Activated effector memory CD4-positive, alpha-beta T cell treated with Interleukin-2 at 50 U/mL for 16 hours (primary cell): ENCODE measurements at places on chromosomes 5 and 9.

GRCh38 chr5:172509405-172509781, 55.1 kb upstream of the SH3PXD2B start:
- DNase-seq = no peak

- DNase-seq = no peak
These were observed 250.2 kb upstream of the DMRT1 start for GRCh38 chr9:591292-591691.

DNA sequence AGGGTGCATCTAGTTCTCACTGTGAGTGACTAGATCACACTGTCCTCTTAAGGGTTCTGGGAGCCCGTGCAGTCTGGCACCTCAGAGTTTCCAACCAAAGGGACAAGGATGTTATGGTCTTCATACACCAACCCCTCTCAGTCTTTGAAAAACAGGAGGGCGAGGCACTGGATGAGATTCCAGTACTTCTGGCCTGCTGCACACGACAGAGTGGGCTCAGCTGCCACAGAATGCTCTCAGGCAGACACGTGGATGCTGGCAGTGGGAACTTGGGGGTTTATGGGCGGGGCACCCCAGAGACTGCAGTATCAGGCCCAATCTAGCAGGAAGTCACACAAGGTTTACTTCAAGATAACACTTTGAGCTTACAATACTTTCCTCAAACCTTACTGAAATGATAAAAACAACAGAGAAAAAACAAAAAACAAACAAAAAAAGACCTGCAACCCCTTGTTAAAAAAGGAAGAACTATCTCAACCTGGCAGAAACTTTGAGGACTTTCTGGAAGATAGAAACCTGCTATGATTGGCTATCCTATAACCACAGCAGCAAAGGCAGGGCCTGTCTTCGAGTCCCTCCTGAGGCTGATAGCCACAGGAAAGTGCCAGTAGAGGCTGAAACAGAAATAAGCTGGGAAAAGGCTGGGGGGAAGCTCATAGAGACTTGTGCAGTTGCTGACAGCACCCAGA, 28.3 kb upstream of the TGFBR1 start:
- DNase-seq = peak; percentile 44

DNA sequence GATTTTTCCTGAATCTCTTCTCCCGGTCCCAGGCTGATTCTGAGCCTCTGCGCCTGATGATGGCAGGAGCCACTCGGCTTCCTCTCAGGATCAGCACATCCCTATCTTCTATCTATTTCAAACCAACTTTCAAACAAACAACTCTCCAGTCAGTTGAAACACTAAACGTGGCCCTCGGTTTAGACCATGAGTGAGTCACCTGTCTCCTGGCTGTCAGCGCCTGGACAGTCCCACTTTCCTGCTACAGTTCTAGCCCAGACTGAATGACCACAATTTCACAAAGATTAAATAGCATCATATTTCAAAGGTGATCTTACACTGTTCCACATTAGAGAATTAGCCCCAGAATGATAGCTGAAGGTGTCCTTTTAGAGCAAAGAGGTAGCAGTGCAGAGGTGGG, 6.2 kb downstream of the SLC6A19 start:
- DNase-seq = no peak

DNA sequence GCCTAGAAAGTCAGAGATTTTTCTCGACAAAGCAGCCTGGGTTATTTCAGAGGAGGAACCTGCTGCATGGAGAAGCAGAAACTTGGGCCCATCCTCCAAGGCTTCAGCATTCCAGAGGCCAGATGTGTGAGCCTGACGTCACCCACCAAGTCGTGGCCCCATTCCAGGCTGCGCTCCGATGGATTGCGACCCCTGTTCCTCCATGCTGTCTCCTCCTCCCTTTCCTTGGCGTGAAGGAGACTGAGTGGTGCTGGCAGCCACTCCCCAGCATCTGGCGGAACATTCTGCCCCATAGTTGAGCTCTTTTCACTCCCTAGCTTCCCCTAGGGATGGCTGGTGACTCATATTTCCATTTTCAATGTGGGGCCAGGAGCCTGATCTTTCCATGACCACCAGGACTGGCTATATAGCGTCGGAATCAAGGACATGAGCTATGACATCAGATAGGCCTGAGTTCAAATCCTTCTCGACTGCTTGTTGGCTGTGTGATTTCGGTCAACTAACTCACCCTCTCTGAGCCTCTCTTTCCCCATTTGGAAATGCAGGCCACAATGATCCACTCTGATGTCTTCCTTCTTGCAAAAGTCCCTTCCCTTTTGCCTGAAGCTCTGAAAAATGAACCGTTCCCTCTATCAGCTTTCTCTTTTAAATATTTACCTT, 24.5 kb upstream of the DUSP1 start:
- DNase-seq = no peak

DNA sequence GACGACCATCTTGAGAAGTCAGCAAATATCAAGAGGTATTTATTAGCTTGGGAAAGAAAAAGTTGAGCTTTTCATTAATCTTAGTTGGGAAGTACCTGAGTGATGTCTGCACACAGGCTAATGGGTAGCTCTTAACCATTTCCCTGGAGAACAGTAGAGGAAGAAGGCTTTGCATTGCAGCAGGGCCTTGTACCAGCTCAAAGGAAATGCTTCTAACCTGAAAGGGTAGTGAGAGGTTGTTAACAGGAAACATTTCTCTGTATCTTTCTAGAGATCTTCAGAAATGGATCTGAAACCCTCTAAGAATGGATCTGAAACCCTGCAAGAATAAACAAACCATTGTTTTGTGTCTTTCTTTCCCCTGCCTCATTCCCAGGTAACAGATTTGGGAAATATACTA, 393.3 kb downstream of the PLK2 start:
- no peak for DNase-seq

DNA sequence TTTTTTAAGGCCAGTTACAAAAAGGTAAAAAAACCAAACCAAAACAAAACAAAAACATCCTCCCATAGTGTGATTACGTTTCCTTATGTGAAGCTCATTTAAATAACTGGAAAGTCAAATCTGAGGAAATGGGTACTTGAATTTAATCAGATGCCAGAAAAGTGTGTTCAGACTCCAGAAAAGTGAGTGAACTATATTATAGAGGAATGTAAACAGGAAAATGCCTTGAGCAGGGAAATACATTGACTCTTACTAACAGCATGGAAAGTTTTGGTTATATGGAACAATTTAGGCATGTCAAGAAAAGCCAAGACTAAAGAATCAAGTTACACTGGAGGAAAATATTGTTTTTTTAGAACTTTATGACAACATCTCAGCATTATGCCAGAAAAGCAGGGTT, 37.8 kb upstream of the RNF20 start:
- DNase-seq = no peak

DNA sequence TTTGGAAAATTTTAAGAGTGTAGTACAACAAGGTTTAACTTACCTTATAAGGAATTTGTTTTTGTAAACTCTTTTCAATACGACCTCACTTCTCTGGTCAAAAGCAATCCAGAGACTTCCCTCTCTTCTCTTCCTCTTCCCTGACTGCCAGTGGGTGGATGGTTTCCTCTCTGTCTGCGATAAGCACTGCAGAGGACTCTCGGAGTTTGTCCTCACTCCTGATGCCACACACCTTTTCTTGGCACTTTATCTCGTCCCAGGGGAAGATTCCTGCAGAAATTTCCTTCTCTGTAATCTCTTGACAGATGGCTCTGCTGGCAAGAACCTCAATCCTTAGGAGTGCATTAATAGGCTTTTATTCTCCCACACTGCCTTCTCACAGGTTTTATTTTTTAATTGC, 641.6 kb downstream of the NR2F1-AS1 start:
- DNase-seq = no peak

- DNase-seq = no peak
These were observed 6.9 kb downstream of the DNAI1 start for GRCh38 chr9:34465468-34465867.

GRCh38 chr9:79809316-79809876, 237.6 kb downstream of the TLE4 start:
- DNase-seq = no peak

DNA sequence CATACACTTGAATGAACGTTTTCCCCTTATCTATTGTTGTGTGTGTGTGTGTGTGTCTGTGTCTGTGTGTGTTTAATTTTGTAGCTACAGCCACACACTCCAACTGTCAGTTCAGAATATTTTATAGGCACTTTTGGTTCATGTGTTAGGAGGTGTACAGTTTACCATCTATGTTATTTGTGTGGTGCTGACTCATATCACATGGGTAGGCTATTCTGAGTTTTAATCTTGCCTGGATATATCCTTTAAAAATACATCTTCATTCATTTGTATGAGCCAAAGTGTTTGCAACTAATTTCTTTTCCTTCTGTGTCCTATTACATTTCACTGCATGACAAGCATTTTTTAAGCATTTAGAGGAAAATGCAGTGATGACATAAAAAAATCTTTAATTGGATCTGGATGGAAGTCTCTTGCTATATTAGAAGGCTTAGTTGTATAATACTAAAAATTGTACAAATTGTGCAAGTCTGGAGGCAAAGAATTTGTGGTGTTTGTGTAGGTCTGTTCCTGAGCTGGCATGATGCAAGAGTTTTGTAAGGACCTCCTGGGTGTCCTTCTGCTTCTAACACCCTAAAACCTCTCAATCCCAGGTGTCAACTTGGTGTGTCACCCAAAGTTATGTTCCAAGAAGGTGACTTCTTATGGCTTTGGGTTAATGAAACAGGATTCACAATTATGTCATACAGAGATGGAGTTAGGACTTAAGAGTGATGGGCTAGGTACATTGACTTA, 52.4 kb upstream of the HMHB1 start:
- DNase-seq = no peak

DNA sequence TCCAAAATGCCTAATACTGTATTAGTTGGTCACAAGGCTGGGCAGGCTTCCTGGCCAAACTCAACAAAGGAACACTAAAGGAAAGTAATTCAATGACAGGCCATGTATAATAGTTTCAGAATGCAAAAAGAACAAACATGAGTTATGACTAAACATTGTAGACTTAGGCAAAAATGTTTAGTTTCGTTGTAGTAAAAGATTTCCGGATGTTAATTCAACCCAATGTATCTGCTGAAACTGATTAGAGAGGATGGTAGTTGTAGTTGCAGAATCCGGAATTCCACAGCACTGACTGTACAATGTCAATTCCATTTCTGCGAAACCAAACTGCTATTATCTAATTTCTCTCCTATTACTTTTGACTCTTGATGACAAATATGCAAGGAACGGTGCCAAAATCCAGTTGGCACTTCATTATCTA, 117.9 kb upstream of the FST start:
- DNase-seq = no peak

- DNase-seq = no peak
These were observed 54.5 kb downstream of the ALDH1A1 start for GRCh38 chr9:72898360-72898759.

DNA sequence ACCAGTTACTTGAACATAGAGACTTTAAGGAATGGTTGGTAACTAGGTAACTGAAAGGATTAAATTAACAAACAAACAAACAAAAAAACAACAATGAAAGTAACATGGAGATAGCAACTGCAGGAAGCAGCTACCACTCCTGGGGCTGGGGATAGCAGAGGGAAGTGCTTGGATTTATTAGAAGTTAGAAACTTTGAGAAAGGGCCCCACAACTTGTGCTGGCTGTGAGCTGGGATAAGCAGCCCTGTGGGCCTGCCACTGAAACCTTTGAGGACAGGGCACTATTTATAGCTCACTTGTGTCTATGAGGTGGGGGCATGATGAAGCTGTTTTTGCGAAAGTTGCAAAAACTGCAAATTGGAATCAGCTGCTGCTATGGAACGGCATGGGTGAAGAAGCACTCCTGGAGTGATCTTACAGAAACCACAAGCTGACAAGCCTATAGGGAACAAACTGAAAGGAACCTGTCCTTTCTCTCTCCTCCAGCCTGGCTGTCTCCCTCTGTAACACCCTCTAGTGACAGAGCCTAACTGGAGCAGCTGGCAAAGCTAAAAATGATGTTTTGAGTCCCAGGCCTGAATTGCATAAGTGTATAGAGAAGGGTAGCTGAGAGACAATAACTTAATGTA, 91.4 kb upstream of the RANBP6 start:
- no peak for DNase-seq

DNA sequence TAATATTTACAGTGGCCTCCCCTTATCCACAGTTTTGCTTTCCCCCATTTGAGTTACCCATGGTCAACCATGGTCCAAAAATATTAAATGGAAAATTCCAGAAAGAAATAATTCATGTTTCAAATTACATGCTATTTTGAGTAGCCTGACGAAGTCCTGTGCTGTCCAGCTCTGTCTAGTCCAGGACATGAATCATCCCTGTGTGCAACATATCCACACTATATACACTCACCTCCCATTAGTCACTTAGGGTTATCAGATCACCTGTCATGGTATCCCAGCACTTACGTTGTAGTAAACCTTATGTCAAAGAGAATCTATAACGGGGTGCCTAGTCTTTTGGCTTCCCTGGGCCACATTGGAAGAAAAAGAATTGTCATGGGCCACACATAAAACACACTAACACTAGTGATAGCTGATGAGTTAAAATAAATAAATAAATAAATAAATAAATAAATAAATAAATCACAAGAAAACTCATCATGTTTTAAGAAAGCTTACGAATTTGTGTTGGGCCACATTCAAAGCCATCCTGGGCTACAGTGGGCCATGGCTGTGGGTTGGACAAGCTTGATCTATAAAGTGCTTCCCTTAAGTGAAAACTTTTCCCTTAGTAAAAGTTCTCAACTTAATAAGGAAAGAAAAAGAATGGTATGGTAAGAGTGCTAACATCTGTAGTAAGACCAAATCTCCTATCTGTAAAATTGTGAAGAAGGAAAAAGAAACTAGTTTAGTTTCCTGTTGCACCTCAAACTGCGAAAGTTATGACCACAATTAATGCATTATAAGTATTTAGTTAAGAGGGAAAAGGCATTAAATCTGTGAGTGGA, 15.9 kb upstream of the OMD start:
- no peak for DNase-seq

- no peak for DNase-seq
These were observed 99.9 kb upstream of the PPP1R26 start for GRCh38 chr9:135379540-135380267.

DNA sequence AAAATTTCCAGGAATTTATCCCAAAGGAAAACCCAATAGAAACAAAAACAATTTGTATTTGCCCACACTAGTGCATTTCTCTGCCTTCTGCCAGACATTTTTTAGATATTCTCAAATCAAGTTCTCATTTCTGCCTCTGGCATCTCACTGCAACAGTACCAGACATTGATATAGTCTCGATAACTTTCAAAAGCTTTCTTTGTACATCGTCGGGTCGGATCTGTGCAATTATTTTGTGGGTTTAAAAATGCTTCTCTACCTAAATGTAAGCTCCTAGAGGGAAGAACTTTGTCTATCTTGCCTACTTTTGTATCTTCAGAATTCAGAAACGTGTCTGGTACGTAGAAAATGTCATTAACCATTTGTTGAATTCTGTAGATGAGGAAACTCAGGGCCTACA, 125.5 kb upstream of the LIFR start:
- DNase-seq = no peak

DNA sequence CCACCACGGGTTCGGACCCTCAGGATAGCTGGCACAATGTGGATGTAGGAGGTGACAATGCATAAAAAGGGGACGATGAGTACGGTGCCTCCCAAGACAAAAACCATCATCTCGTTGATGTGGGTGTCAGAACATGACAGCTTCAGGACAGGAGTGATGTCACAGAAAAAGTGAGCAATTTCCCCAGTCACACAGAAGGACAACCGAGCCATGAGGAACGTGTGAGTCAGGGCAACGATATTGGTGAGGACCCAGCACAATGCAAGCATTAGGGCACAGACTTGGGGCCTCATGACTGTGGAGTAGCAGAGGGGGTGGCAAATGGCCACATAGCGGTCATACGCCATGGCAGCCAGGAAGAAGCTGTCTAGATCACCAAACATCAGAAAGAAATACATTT, 491 bp downstream of the OR1N1 start:
- no peak for DNase-seq
